ENCODE measurements at places on chromosomes 12 and 14.

- DNase-seq = no peak
These were observed 2.9 kb upstream of the ATG14 start for GRCh38 chr14:55414551-55414950.

DNA sequence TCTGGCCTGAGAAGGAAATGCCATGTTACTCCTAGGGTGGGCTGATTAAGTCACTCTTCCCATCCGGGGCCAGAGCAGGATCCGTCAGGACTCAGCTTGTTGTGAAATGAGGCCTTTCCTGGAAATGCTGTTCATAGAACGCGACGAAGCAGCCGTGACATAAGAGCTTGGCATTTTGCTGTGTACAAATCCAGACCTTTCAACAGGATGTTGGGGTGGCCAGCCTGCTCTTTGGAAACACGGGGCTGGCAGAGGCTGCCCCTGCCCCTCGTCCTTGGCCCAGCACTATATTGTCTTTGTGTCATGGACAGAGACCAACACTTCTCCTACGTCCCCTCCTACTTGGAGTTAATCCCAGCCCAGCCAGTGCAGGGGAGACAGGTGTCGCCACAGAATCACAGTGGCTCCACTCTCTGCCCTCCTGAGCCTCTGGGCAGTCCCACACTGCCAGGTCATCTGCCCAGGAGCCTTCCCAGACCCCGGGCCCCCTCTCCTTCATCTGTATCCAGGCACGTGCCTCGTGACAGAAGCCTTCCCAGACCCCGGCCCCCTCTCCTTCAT lies 18.6 kb upstream of the EIF5 start:
- no peak for DNase-seq

- peak; percentile 65 for DNase-seq
These were observed 136.8 kb downstream of the TPH2 start for GRCh38 chr12:72075401-72075800.

- peak; percentile 97 for DNase-seq
These were observed 102.0 kb downstream of the EGLN3 start for GRCh38 chr14:33848706-33849454.

GRCh38 chr12:41512497-41512896 lies 324.4 kb downstream of the PDZRN4 start:
- no peak for DNase-seq

DNA sequence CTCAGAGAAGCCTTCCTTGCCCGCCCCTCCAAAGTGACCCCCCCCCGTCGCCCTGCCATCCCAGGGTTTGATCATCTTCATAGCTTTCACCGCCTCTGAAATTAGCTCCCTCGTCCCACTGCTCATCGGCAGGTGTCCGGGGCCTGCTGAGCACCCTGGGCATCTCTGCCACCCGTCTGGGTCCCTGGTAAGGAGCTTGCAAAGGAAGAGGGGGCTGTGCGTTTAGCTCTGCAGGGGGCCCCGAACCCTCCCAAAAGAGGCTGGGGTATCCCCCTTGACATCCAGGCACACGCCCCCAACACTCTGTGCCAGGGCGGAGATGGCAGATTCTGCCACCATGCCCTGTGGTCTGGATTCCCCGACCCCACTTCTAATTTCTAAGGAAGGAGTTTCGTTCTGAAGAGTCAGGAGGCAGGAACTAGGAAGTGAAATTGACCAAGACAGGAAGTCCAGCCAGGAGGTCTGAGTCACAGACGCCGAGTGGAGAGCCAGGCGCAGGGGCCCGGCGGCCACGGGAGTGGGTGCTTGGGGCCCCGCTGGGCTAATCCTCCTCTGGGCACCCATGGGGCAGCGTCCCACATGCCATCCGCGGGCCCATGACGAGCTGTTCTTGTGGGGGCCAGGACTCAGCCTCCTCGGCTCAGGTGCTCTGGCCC lies 95.7 kb downstream of the RFLNA start:
- no peak for DNase-seq

DNA sequence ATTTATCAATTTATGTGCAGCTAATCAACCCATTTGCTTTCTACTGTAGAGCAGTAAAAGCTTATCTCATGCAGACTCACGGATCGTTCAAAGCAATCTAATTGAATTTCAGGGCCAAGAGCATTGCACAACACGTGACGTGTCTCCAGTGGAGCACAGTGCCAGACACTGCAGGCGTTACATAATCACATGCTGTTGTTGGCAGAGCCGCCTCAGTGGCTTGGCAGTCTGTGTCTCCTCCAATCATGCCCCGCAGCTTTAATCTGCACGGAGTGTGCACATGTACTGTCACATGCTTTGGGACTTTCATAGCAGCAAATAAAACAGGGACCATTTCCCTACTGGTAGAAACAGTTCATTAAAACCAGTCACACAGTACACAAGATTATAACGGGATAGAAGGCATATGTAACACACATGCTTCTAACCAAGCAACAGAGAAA lies 309.3 kb downstream of the ITPR2 start:
- DNase-seq = no peak
